ENCODE measurements at places on chromosomes 12 and 14.

- DNase-seq, result no peak
Observed at GRCh38 chr12:68378872-68379606, 46.9 kb upstream of the MDM1 start.

- DNase-seq, result peak; percentile 74
Observed at GRCh38 chr14:50619569-50620141, 48.5 kb downstream of the SAV1 start.

- peak; percentile 21 for DNase-seq
Observed at GRCh38 chr12:45232756-45233372, 17.0 kb downstream of the ANO6 start.

GRCh38 chr12:21894792-21895595 is 46.2 kb downstream of the ABCC9 start:
- DNase-seq, result no peak

GRCh38 chr14:81132468-81132867 is 88.3 kb downstream of the GTF2A1 start:
- DNase-seq, result peak; percentile 27

GRCh38 chr12:92185052-92185451 is 39.4 kb upstream of the BTG1 start:
- peak; percentile 15 for DNase-seq

- no peak for DNase-seq
Observed at GRCh38 chr14:43116341-43116740, 1390.7 kb downstream of the FSCB start.

GRCh38 chr14:77039285-77040058 is 11.0 kb upstream of the IRF2BPL start:
- DNase-seq, result no peak

DNA sequence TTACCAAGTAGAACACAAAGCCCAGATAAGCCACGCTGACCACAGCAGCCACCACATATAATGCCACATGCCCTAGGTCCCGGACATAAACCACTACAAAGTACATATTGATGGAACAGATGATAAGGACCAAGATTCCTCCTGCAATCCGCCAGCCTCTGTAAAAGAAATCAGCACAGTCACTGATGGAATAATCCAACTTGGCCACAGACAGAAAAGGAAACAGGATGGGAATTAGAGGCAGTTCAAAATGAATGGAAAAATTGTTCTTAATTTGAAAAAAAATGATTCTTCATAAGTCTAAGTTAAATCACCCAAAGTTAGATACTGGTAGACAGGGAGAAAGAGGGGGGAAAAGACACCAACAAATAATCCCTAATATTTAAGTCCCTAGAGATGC is 35.4 kb downstream of the SLC11A2 start:
- no peak for DNase-seq

DNA sequence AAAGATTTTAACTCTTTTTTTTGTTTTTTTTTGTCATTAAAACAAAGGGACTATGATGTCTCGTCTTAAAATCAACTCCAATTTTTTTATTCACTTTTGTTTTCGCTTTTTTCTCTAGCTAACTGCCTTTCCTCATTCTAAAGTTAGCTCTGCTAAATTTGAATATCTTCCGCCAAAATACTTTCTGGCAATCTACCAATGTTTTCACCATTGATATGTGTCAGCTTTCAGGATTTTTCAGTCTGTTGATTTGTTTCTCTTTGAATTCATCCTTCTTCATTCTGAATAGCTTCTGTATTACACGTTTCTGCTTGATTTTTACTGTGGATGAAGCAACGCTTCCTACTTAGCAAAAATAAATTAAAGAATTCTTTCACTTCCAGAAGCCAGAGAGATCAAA is 38.7 kb upstream of the NOVA1 start:
- DNase-seq, result no peak

- no peak for DNase-seq
Observed at GRCh38 chr14:81555051-81555450, 21.4 kb upstream of the SEL1L start.

DNA sequence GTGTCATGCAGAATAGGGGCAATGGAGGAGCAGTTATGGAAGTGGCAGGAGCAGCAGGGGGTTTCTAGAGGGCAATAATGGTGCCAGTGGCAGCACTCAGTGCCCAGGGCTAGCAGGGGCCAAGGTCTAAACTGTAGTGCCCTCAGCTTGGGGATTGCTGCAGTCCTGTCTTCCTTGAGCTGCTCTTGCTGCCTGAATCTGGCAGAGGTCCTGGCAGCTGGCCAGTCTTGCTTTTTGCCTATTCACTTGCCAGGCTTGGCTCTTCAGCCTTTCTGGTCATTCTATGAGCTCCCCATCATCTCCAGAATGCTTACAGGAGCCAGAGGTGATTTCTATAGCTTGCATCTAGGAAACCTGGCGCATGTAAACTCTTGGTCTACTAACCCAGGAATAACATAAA is 72.0 kb downstream of the SUDS3 start:
- no peak for DNase-seq

GRCh38 chr14:35340616-35341453 is 48.7 kb downstream of the PSMA6 start:
- no peak for DNase-seq

DNA sequence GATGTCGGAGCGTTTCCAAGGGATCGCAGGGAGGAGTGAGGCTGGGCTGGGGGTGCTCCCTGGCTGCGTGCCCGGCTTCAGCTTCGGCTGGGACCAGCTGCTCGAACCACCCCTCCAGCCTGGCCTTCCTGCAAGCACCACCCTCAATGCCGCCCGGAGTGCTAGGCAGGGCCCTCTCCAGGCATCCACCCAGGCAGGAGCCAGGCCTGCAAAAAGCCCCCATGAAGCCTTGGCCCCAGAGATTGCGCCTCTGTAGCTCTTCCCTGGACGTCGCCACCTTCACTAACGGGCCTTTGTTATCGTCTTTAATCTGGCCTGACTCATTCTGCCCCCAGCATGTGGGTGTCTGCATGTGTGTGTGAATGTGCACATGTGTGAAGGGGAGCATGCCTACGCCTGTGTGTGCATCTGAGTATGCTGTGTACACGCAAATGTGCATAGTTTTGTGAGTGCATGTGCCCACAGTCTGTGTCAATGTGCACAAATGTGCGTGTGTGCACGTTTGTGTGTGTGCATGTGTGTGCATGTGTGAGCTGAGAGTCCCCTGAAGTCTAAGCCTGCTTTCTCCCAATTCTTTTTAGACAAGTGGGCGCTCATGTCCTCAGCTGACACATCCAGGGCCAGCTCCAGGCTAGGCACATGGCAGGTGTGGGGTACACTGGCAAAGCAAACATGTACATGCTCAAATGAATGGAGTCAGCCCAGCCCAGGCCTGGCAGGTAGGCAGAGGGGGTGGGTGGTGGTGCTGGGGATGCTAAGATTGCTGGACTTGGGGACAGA is 195.4 kb upstream of the C14orf180 start:
- no peak for DNase-seq

DNA sequence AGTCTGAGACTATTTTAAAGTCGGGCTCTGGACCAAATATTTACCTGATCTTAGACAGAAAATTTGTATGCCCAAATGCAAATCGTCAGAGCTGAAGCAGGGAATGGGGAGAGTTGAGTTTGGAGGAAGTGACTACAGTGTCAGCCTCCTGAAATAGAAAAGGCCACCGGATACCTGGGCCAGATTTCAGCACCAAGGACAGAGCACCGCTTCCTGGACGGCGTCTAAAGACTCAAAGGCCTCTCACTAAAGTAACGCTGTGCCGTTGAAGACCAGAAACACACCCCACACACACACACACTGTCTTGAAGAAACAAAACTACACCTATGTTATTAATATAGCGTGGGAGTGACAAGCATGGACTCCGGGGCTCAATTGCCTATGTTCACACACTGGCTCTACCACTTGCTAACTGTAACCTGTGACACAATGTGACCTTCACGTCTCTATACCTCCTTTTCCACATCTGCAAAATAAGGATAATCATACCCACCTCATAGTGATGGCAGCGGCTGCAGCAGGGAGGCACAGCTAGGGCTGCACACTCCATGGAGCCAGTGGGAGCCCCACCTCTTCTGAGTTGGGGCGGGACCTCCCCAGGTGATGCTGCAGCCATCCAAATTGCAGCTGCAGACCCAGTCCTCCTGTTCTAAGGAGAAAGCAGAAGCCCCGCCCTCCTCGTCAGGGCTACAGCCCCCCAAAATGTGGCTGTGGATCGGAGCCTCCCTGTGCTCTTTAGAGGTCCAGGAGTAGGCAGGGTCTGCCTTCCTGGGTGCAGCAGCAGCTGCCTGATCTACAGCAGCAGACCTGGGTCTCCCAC is 35.6 kb downstream of the KRT76 start:
- peak; percentile 7 for DNase-seq
